ENCODE measurements at places on chromosomes 7 and 10.

DNA sequence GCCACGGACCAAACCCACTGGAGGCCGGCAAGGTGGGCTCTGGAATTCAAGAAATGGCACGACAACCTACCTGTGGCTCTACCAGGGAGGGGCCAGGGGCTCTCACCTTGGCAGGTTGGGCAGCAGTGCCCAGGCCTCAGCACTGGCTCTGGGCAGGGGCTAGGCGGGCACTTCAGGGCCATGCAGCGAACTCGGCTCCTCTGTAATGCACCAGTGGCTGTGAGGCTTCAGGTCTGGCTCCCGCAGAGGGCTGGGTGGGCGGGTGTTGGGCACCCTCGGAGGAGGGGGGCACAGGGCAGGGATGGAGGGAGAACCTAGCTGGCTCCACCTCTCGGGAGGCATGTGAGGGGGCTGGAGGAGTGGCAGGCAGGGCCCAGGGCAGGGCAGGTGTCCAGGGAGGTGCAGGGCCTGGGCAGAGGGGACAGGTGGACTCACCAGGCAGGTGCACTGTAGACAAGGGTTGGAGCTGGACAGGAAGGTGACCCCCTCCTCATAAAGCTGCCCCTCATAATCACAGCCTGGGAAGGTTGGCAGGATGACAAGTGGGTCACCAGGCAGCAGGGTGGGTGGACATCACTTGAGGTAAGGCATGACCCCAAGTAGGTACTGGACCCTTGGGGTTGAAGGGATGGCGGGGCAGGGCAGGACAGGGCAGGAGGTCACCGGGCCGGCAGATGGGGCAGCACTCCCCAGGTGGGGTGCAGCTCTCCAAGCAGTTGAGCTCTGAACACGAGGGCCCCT, 6.7 kb downstream of the KCP start:
- DNase-seq: no peak

DNA sequence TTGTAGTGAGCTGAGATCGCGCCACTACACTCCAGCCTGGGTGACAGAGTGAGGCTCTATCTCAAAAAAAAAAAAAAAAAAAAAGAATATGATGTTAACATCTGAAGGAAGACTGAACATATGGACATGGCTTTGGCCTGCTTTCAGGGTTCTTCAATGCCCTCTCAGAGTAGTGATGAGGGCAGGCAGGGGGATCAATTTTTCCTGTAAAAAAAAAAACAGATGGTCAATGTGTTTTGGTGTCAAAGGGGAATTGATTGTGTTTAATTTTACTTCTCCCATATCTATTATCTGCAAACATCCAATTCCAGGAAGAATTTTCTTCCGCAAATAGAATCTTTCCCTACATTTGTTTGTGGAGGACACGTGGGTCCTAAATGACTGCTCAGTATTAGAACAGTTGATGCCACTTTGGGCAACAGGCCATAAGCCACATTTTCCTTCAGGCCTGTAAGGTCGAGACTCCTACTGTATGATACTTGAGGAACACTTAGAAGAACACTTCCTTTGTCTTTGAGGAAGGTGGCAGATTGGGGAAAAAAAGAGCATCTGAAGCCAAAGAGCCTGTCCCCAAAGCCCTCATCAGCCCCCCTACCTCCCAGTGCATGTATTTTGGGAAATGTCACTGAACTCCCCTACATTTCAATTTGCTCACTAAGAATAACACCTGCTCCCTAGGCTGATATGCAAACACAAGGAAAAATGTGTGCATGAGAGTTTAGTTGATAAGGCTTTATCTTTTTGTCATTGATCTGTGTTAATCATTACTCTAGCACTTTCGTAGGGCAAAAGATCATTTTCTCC, 28.3 kb downstream of the MGAM2 start:
- no peak for DNase-seq

DNA sequence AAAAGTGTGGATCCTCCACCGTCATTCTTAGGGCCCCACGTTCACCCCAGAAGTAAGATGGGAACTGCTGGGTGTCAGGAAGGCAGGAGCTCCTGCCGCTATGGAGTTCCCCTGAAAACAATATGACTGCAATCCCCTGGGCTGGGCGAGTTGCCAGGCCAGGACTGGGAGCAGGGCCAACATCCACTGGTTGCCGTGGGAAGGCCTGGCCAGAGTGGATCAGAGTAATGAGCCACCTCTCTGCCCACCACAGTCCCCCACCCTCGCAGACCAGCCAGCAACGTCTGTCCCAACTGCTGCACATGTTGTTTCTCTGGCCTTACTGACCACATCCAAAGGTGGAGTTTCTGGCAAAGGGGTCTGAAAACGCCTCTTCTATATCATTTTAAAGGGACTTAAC, 86.6 kb downstream of the STRA8 start:
- no peak for DNase-seq

DNA sequence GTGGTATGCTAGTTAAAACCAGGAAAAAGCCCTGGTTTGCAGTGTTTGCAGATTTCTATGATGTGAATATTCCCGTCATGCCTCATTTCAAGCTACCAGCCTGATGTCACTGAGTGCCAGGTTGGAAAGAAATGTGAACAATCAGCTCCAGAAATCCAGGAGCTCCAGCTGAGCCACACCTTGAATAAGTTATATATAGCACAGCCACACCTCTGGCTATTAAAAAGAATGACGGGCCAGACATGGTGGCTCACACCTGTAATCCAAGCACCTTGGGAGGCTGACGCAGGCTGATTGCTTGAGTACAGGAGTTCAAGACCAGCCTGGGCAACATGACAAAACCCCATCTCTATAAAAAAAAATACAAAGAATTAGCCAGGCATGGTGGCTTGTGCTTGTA, 18.7 kb upstream of the SLF2 start:
- no peak for DNase-seq

GRCh38 chr10:88553116-88553752, 29.9 kb downstream of the RNLS start:
- no peak for DNase-seq

- no peak for DNase-seq
These were observed 52.4 kb upstream of the RHEB start for GRCh38 chr7:151572136-151572535.

DNA sequence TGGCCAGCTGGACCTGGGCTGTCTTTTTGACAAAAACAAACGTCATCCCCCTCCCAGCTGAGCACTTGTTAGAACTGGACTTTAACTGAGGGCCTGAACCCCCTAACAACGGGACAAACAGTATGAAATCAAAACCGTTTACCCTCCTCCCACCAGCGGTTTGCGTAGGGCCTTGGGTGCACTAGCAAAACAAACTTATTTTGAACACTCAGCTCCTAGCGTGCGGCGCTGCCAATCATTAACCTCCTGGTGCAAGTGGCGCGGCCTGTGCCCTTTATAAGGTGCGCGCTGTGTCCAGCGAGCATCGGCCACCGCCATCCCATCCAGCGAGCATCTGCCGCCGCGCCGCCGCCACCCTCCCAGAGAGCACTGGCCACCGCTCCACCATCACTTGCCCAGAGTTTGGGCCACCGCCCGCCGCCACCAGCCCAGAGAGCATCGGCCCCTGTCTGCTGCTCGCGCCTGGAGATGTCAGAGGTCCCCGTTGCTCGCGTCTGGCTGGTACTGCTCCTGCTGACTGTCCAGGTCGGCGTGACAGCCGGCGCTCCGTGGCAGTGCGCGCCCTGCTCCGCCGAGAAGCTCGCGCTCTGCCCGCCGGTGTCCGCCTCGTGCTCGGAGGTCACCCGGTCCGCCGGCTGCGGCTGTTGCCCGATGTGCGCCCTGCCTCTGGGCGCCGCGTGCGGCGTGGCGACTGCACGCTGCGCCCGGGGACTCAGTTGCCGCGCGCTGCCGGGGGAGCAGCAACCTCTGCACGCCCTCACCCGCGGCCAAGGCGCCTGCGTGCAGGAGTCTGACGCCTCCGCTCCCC, at the start of gene IGFBP1:
TSS of gene IGFBP1 (plus strand) at position 304 of the 808 bp plus-strand sequence. CDS start at position 469, 165 bp downstream.
- DNase-seq: no peak

DNA sequence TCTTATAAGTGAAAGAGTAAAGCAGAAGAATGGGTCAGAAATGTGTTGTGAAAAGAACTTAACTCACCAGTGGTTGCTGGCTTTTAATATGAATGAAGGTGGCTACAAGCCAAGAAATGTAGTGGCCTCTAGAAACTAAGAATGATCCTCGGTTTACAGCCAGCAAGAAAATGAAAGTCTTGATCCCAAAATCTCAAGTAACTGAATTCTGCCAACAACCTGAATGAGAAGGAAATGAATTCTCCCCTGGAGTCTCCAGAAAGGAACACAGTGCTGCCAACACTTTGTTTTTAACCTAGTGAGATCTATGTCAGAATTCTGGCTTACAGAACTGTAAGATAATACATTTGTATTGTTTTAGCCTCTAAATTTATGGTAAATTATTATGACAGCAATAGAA, 193.0 kb downstream of the FZD1 start:
- DNase-seq: no peak

- DNase-seq: no peak
These were observed 5.0 kb downstream of the PPIF start for GRCh38 chr10:79352035-79352877.

DNA sequence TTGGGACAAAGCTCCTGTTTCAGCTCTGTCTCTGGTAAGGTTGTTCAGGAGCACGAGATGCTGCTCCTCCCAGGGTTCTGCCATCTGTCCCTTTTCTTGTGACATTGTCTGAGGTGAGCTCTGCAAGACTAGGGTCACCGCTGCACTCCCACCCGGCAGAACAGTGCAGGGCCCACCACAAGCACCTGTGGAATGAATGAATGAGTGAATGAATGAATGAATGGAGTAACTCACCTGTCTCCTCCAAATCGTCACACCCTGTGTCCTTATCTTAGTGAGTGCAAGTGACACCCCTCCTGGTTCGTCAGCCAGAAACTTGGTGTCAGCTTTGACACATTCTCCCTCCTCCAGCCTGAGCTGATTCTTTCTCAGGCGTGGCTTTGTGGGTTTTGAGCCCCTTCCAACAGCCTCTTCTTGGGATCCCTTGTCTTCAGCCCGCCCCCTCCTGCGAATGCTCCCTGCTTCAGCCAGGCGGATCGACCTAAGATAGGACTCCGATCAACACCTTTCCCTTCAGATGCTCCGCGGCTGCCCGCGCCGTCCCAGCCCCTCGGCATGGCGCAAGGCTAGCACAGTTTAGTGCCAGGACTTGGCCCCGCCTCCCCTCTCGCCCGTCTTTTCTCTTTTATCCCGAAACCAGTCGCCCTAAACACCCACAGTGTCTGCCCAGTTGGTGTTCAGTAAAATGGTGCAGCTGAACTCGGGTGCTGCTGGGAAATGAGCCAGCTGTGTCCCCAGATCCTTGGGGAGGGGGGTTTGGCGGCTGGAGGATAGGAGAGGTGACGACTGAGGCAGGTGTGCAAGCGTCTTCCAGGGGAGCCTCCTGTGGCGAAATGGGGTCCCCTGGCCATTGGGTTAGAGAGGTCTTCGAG, 89.3 kb downstream of the BEND7 start:
- no peak for DNase-seq

All from activated CD4-positive, alpha-beta T cell treated with anti-CD3 and anti-CD28 coated beads for 24 hours (primary cell).